GM23248 (cell line): ENCODE measurements at places on chromosomes 7 and 10.

DNA sequence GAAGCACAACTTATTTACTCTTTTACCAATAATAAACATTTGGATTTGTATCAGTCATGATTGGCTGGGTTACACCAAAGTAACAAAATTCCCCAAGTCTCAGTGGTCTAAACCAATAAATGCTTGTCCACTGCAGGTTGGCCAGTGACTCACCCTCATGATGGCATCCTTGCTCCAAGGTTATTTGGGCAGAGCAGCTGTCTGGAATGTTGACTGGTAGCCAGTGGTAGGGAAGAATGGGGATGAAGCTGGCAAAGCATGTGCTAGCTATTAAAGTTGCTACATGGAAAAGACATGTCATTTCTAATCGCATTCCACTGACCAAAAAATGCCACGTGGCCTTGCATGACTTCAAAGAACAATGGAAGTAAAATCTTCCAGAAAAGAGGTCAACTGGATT is 1168.7 kb upstream of the CELF2 start:
- no peak for DNase-seq

DNA sequence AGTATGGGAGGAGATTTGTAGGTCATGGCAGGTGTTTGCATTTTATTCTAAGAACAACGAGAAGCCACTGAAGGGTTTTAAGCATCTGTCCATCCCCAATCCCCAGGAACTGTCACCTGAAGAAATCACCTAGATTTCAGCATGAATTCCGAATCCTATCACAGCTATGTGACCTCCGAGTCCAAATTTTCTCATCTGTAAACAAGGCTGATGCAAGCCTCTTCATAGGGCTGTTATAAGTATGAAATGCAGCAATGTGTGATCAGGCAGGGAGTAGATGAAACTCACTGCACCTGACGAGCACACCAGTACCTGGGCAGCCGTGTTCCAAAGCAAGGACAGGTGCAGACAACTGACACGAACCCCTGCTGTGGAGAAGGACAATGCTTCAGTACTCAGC is 14.0 kb downstream of the HABP2 start:
- DNase-seq: no peak

DNA sequence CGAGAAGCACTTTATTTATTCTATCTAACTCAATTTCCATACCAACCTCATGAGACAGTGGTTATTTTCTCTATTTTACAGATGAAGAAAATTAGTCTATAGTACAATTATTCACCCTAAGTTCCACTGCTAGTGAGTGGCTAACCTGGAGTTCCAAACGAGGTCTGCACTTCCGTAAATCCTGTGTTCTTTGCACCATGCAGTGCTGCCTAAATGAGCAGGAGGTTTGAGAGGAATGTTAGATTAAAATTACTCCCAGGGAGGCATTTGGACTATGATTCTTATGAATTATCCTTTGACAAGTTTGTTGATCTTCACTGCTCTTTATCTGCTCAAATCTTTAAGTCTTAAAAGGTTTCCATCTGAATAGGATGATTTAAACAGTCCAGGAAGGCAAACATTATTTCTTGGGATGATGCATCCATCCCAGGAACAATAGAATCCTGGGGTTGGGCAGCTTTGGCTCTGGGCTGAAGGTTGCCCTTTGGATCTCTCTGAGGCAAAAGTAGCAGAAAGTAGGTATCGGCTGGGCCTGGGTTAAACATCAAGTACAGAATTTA is 400.8 kb downstream of the REEP3 start:
- no peak for DNase-seq

DNA sequence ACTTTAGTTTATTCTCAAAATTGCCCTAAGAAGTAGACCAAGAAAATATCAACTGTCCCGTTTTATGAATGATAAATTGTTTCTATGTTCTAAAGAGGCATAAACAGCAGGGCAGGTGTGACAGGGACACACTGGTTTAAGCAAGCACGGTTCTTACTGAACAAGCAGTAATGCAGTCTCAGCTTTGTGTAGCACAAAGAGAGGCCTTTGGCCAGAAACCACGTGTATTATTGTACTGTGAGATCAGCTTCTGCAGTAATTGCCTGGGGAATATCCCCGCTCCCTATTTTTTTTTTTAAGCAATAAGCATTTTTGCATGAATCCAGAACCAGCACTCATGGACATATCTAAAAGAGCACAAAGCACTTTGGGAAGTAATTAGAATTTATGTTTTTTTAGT is 255.4 kb downstream of the WDR11 start:
- DNase-seq: no peak

GRCh38 chr7:155365146-155365874 is 67.6 kb downstream of the INSIG1 start:
- no peak for DNase-seq

GRCh38 chr10:7046615-7047014 is 364.2 kb downstream of the SFMBT2 start:
- no peak for DNase-seq

DNA sequence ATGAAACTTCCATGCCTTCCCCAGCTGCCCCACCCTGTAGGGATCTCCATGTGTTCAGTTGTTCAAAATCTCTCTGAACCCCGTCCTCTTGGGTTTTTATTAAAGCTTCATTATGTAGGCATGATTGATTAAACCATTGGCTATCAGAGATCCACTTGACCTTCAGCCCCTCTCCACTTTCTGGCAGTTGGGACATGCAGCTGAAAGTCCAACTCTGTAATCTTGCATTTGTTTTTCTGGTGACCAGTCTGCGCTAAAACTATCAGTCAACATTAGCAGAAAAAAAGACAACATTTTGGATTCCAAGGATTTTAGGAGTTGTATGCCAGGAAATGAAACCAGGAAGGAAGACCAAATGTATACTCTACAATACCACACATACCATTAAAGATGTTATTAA is 1115.1 kb downstream of the XPNPEP1 start:
- no peak for DNase-seq

DNA sequence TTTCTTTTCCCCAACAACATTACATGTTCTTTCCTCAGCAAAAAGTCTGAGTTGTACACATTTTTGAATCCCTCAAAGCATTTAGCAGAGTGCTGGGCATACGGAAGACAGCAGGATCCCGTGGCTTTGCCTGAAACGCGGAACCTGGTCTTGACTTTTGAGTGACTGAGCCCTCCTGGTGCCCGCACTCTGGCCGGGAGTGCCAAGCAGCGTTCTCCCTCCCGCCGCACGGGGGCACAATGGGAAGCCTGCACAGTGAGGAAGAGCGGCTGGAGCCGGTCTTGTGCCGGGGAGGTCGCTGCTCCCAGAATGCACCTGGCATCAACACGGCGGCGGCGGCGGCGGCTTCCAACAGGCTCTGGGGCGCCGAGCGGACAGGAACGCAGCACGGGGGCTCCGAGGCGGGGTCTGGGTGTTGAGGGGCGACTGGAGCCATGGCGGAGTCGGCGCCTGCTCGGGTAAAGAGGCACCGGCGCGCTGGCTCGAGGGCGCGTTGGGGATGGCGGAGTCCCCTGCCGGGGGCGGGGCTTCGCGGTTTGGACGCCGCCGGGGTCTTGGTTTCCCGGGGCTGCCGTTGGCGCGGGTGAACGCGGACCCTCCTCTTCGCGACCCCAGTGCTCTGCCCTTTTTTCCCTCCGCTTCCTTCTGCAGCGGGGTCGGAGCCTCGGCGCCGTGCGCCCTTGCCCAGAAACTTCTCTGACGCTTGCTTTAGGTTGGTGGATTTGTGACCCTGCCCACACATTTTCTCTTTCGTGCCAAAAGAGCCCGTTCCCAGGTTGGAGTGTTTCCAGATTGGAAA is at the start of gene ZNF212:
TSS of gene ZNF212 (plus strand) at position 307 of the 799 bp plus-strand sequence. CDS start at position 435, 128 bp downstream.
- DNase-seq: peak; percentile 96

GRCh38 chr10:124291001-124291701 is 127.6 kb downstream of the OAT start:
- no peak for DNase-seq

- DNase-seq: no peak
Measured at GRCh38 chr10:119702583-119702982, 23.3 kb upstream of the INPP5F start.

DNA sequence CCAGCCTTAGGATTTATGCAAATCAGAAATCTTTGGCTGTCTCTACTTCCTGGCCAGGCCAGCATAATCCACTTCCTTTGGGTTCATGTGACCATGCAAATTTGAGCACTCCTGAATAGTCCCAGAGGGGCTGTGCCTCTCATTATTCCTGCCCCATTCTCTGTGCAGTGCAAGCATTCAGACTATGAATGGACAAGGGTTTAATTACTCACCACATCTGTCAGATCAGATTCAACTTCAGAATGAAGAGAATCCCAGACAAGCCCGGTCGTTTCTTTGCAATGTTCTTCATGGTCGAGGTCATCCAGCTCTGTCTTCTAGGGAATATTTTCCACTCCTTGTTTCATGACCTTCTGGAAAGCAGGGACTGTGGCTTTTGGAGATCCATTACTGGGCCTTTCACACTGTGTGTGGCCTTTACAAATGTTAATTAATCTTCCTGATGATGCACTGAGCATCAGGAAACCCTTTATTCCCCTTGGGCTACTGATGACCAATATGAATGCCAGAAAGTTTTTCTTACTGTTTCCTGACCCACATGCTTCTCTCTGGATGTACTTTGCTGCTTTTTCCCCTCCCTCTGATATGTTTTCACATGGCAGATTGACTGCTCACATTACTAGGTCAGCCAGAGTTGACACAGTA is 217.6 kb upstream of the TCF7L2 start:
- DNase-seq: peak; percentile 41

DNA sequence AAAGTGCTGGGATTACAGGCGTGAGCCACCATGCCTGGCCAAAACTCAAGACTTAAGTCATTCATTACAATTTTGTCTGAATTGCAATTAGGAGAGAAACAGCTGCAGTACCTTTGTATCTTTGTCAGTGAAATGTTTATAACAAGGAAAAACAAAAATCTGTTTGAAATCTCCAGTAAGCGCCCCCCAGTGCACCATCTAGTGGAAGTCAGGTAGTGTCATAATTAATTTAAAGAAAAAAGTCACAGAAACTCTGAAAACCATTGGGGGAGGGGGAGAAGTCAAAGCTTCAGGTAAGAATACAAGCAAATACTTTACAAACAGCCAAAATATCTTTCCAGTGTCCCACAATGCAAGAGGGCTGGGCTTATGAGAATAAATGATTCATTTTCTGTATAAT is 2.8 kb downstream of the MPP7 start:
- DNase-seq: no peak

- peak; percentile 45 for DNase-seq
Measured at GRCh38 chr7:82789883-82790609, 346.5 kb upstream of the CACNA2D1 start.

- DNase-seq: no peak
Measured at GRCh38 chr10:121580276-121581116, 17.7 kb downstream of the FGFR2 start.

DNA sequence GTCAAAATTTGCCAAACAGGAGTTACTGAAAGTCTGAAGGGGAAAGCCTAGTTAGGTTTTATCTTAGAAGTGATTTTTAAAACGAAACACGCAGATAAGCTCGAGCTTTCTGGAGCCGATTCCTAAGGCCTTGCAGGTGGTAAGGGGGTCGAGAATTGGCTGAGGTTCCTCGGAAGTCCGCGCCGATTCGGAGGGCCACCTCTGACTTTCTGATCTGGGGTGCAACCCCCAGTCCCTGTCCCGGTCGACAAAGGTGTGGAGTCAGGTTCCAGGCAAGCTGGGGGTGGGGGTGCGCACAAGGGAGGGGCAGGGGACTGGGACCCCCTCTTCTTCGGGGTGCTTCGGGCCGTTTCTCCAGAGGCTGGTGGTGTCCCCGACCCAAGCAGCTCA is 701 bp upstream of the CUL1 start:
- DNase-seq: peak; percentile 38

- DNase-seq: peak; percentile 84
Measured at GRCh38 chr10:21526188-21526859, 842 bp upstream of the SKIDA1 start.

DNA sequence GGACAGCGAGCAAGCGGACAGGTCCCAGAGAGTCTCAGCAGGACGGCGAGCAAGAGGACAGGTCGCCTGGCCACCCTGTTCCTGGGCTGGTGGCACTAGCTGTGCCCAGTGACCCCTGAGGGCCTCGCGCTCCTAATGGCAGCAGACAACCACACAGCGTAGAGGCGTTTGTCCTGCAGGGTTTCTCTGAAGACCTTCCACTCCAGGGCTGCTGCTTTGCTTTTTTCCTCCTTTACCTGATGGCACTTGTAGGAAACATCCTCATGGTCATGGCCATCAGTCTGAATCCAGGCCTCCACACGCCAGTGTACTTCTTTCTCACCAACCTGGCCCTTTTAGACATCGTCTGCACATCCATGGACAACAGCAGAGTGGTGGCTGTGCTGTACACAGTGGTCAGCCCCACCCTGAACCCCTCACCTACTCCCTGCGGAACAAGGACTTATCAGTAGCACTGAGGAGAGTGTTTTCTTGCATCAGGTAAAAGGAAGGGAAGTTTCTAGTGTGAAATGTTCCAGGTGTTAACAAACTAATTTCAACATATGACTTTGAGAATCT is 27.4 kb downstream of the SCART1 start:
- no peak for DNase-seq

DNA sequence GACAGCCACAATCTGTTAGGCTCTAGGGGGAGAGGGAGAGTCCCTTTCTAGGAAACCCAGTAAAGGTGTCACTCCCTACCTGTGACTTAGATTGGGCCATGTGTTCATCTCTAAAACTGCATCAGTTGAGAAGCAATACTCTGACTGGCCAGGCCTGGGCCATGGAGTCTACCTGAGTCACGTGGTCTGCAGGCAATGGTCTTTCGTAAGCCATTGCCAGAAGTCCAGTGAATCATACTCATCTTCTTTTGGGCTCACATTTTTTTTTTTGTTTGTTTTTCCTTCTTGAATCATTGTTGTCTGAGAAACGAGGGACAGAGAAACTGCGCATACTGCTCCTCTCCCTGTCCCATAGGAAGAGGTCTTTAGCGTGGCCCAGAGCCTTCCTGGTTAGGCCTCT is 215.6 kb downstream of the CCSER2 start:
- DNase-seq: peak; percentile 54

DNA sequence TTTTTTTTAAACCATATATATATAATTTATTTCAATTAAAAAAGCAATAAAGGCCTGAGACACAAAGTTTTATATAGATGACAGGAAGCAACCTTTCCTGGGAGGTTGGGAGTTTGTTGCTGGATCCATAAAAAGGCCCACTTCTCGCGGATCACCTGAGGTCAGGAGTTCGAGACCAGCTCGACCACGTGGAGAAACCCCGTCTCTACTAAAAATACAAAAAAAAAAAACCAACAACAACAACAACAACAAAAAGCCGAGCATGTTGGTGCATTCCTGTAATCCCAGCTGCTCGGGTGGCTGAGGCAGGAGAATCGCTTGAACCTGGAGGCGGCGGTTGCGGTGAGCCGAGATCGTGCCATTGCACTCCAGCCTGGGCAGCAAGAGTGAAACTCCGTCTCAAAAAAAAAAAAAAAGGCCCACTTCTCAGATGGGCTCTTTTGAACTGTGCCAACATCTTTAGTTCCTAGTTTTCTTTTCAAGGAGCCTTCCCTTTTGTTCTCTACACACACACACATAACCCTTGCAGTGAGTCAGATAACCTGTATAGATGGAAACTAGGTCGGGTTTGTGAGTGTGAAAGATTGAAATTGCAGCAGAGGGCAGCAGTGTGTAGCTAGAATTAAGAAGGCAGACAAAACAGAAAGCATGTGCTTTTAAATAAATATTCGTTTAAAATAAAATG is 1.2 kb upstream of the SMNDC1 start:
- DNase-seq: peak; percentile 94
